ENCODE measurements at places on chromosomes 3 and 15.

DNA sequence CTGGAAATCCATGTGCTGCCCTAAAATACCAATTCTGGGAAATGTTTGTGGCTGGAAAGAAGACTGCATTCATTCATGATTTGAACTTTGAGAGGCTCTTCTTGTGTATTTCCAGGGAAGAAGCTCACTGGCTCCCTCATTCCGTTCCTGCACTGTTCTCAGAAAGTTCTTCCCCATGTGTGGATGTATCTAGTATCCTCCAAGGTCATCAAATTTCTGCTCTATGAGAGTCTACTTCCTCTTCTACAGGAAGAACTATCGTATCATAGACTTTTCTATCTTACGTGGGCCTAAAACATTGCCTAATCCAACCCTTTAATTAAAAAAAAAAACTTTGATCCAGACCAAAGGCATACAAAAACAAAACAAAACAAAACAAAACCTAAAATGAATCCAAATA, 2.9 kb downstream of the CCR3 start:
- no peak for DNase-seq

- no peak for DNase-seq
Measured at GRCh38 chr3:107458871-107459270, 63.9 kb upstream of the BBX start.

GRCh38 chr3:6921066-6921465, 60.2 kb downstream of the GRM7 start:
- no peak for DNase-seq

DNA sequence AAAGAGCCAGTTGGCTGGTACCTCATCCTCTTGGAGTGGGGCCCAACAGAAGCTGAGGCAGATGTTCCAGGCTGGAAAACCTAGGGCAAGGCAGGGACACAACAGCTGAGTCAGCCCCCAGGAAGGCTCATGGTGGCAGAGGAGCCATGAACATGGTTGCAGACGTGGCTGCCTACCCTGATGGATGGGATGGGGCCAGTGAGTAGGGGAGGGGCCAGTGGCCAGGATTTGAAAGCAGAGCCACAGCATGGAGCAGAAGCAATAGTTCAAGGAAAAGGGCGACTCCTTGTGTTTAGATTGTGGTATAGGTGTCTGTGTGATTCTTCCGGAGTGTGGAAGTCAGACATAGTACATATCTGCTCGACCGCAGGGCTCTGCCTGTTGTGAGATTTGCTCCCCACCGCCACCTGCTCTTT, 24.2 kb downstream of the PXYLP1 start:
- DNase-seq = peak; percentile 10

DNA sequence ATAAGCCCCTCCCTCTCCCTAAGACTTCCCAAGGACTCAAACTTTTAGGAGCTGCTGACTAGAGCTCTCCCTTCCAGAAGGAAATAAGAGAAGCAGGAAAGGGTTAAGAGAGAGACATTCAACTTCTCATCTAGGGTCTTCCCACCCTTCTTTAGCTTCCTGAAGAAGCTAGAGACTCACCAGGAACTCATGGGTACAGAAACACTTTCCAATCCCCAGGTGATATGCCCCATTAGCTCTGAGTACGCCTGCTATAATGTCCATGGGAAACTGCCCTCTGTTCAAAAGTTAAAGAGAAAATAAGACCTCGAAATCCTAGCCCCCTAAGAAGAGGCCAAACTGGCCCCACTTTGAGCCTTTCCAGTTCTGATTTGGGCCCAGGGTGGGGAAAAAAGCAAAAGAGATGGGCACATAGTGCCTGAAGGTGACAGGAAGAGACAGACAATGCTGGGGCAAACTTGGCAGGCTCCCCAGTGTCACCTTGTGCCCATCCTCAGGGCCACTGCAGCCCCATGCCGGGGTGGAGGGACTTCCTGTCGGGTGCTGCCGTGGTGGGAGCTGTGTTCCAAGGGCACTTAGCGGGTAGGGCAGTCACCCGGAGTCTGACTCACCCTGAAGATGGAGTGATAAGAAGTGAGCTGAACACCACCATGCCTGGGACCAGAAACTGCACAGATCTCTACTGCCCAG, 29.5 kb downstream of the CCDC12 start:
- DNase-seq = no peak

- DNase-seq = no peak
Measured at GRCh38 chr3:177862962-177863491, 665.7 kb upstream of the TBL1XR1 start.

GRCh38 chr15:90262426-90262825, 3.0 kb upstream of the NGRN start:
- no peak for DNase-seq

DNA sequence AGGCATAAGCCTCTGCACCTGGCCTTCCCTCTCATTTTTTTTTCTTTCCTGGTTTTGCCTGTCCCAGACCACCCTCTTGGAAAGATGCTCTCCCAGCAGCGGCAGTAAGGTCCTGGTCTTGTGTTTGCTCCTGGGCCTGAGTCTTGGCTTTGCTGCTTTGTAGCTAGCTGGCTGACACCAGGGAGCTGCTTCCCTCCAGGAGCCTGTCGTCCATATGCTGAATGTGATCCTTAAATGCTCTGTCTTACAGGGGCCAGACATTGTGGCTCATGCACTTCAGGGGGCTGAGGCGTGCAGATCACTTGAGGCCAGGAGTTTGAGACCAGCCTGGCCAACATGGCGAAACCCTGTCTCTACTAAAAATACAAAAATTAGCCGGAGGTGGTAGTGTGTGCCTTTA, 17.2 kb downstream of the FLNB start:
- no peak for DNase-seq

DNA sequence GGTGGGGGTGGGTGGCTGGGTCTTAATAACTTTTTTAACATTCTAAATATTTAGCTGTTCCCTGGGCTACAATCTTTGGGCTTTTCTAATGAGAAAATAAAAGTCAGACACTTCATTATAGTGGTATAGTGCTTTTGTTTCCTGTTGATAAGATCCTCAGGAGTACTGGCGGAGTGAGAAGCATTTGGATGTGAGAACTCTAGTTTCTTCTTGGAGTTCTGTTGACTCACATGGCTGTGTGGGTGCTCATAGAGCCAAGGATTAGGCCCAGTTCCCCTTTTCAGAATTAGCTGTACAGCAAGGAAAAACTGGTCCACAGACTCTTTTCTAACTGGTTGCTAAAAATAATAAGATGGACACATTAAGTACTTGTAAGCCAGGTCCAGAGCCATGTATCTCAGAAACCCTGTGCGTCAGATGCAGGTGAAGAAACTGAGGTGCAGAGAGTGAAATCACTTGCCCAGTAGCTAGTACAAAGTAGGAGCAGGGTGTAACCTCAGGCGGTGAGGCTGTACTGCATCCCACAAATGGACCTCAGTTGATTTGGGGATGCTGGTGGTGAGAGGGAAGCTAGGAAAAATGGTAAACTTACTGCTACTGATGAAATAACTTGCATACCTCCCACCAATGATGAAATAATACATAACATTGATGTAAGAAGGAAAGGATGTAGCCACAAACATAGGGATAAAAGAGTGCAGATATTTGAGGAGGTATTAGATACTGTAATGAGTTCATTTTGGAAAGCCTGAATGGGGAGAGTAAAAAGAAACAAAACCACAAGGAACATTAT, 2.3 kb downstream of the ITPR1 start:
- DNase-seq = no peak

DNA sequence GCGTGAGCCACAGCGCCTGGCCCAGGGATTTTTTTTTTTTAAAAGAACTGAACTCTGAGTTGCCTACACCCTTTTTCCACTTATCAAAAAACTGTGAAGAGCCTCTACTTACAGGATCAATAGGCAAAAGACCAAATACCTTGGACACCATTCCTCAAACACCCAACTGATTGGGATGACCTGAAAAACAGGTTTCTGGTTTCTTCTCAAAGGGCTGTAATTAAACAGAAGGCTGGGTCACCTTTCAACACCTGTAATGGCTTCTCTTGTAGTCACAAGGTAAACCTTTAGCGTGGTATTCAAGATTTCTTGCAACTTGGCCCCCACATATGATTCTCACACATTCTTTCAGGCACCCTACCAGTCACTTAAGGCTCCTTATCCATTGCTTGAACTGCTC, 38.4 kb upstream of the PLXND1 start:
- no peak for DNase-seq

DNA sequence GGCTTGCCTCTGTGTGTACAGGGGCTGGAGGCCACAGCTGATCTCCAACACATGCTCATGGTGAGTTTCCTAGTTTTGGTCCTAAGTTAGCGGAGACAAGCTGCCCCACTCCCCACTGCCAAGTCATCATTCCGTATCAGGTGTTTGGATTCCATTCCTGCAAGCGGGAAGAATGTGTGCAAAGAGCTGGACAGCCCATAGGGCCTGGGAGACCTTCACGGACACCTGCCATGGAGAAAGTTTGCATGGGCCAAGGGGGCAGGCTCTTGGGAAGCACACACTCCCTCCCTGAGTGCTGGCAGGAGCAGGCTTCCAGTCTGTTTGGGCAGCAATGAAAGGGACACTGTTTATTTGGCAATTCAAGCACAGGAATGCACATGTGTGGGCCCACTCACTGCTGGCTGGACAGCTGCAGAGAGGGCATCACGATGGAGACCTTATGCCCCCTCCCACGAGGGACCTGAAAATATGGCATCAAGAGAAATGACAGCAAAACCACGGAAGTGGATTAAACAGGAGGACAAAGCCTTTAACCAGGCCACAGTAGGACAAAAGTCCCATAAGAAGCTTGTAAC, 149.7 kb downstream of the KLF13 start:
- DNase-seq = no peak

DNA sequence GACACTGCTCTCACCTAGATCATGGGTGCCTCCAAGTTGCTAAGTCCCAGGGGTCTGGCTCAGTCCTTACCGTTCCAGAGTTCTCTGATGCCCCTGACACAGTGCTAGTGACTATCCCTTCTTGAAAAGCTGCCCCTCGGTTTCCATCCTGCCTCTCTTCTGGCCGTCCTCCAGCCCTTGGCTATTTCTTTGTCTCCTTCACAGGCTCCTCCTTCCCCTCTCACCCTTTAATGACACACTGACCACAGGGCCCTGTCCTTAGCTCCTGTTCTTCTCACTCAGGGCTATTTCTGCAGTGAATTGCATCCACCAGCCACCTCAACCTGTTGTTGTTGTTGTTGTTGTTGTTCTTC, 31.1 kb downstream of the SLC28A1 start:
- DNase-seq = no peak

DNA sequence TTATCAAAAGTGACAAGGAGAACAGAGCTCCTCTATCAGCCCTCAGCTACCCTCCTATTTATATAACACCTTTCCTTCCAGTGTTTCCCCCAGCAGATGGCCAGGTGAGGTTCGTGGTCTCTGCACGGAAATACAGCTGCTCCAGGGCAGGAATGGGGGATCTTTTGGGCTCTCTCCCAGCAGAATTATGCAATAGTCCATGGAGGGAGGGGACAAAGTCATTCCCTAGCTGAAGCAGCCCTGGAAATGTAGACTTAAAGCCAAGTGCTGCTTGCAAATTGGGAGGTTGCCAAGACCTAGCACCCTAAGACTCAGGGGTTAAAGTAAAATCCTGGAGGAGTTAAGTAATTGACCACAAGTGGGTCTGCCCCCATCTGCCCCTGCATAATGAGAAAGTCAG, 256.3 kb downstream of the LRTM1 start:
- no peak for DNase-seq

DNA sequence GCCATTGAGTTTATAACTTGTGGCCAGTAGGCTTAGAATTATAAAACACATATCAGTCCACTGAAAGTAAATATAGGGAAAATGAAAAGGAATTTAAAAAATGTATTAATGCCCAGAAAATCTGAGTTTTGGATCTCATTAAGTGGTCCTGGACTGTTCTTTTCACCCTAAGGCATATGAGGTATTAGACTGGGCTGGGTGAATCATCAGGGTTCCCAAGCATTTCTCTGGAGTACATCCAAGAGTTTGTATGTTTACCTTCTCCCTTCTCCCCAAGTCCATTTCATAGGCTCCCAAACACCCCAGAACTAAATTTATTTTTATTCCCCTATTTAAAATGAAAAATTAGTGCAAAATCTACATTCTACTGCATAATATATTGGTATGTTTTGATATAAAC, 31.9 kb upstream of the SPTSSB start:
- DNase-seq = no peak

GRCh38 chr3:121111914-121112612, 204.1 kb downstream of the STXBP5L start:
- no peak for DNase-seq

- DNase-seq = peak; percentile 54
Measured at GRCh38 chr15:52491472-52491871, 37.2 kb downstream of the MYO5A start.

- peak; percentile 48 for DNase-seq
Measured at GRCh38 chr15:25437777-25438600, 835 bp downstream of the UBE3A start.

GRCh38 chr3:51245867-51246266, 139.2 kb upstream of the MANF start:
- DNase-seq = no peak

GRCh38 chr3:160106905-160107861, 118.0 kb upstream of the C3orf80 start:
- DNase-seq = no peak

- no peak for DNase-seq
Measured at GRCh38 chr3:186476541-186476940, 67.6 kb downstream of the CRYGS start.

GRCh38 chr3:155391104-155391503, 97.6 kb upstream of the STRIT1 start:
- peak; percentile 89 for DNase-seq

DNA sequence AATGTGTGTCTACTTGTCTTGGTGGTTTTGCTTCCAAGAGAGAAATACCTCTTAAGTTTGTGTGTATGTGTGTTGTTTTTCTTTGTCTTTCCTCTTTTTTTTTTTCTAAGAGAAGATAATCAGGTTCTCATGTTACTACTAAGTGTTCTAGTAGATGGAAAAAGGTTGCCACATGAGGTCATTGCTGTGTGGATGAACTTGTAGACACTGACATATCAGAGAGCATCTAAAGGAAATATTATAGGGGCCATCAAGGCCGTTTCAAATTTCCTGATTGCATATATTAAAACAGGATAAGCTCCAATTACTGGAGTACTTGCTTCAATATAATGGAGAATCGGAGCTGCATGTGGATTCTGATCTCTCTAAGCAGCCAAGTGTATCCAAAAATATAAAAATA, 747.5 kb downstream of the NR2F2 start:
- no peak for DNase-seq

- no peak for DNase-seq
Measured at GRCh38 chr3:185613016-185613415, 26.9 kb downstream of the SENP2 start.

- DNase-seq = no peak
Measured at GRCh38 chr3:12809435-12809834, 13.0 kb downstream of the CAND2 start.

- no peak for DNase-seq
Measured at GRCh38 chr15:77798151-77798835, 165.6 kb upstream of the LINGO1 start.

GRCh38 chr3:126355777-126356372, 1.3 kb downstream of the KLF15 start:
- peak; percentile 97 for DNase-seq
